Progenitor cell of endocrine pancreas (in vitro differentiated cells): ENCODE measurements at places on chromosomes 3 and 15.

GRCh38 chr3:61040618-61041017 lies 210.6 kb downstream of the FHIT start:
- H3K4me1 ChIP-seq, result no peaks in the 10 kb centered on the region
- no peak overlapping the region for H3K27ac ChIP-seq
- peaks cover 8% of the 10 kb centered on the region for H3K36me3 ChIP-seq
- DNase-seq, result no peak
- no peak overlapping the region for H3K4me3 ChIP-seq

- no peaks in the 10 kb centered on the region for H3K4me1 ChIP-seq
- DNase-seq, result no peak
- H3K27ac ChIP-seq, result no peak overlapping the region
- H3K4me3 ChIP-seq, result no peak overlapping the region
- peaks cover 2% of the 10 kb centered on the region for H3K36me3 ChIP-seq
Observed at GRCh38 chr3:36482256-36482655, 102.0 kb downstream of the STAC start.

- H3K27me3 ChIP-seq, result no peaks in the 10 kb centered on the region
- peaks cover 9% of the 10 kb centered on the region for H3K36me3 ChIP-seq
- no peaks in the 10 kb centered on the region for H3K4me1 ChIP-seq
- no peak overlapping the region for H3K4me3 ChIP-seq
- DNase-seq, result no peak
Observed at GRCh38 chr3:197709135-197709534, 27.6 kb downstream of the RUBCN start.

GRCh38 chr3:180280555-180280954 lies 243.8 kb upstream of the PEX5L start:
- no peak overlapping the region for H3K4me3 ChIP-seq
- DNase-seq, result no peak
- peaks cover 24% of the 10 kb centered on the region for H3K27me3 ChIP-seq
- H3K27ac ChIP-seq, result no peak overlapping the region
- H3K4me1 ChIP-seq, result peaks cover 2% of the 10 kb centered on the region

GRCh38 chr15:38374029-38374428 lies 79.9 kb upstream of the FAM98B start:
- no peak overlapping the region for H3K27ac ChIP-seq
- H3K4me3 ChIP-seq, result no peak overlapping the region
- DNase-seq, result no peak
- no peaks in the 10 kb centered on the region for H3K4me1 ChIP-seq
- no peaks in the 10 kb centered on the region for H3K36me3 ChIP-seq

GRCh38 chr15:99402014-99402729 lies 150.9 kb downstream of the LRRC28 start:
- no peak overlapping the region for H3K4me3 ChIP-seq
- H3K4me1 ChIP-seq, result peaks cover 4% of the 10 kb centered on the region
- peaks cover 5% of the 10 kb centered on the region for H3K27me3 ChIP-seq
- no peak for DNase-seq
- H3K27ac ChIP-seq, result no peak overlapping the region
- no peaks in the 10 kb centered on the region for H3K36me3 ChIP-seq

- no peak for DNase-seq
- peaks cover 2% of the 10 kb centered on the region for H3K4me1 ChIP-seq
- H3K27me3 ChIP-seq, result no peaks in the 10 kb centered on the region
- H3K36me3 ChIP-seq, result no peaks in the 10 kb centered on the region
- no peak overlapping the region for H3K27ac ChIP-seq
Observed at GRCh38 chr3:172840463-172840862, 89.9 kb downstream of the ECT2 start.

- DNase-seq, result no peak
- no peak overlapping the region for H3K4me3 ChIP-seq
- H3K27ac ChIP-seq, result no peak overlapping the region
- H3K27me3 ChIP-seq, result peaks cover 19% of the 10 kb centered on the region
- H3K36me3 ChIP-seq, result no peaks in the 10 kb centered on the region
Observed at GRCh38 chr3:185988080-185988815, 50.4 kb upstream of the TRA2B start.

- peaks cover 2% of the 10 kb centered on the region for H3K36me3 ChIP-seq
- H3K27me3 ChIP-seq, result no peaks in the 10 kb centered on the region
- H3K4me3 ChIP-seq, result no peak overlapping the region
- H3K27ac ChIP-seq, result no peak overlapping the region
- H3K4me1 ChIP-seq, result peaks cover 11% of the 10 kb centered on the region
Observed at GRCh38 chr15:80418892-80419537, 14.8 kb downstream of the ARNT2 start.

- H3K36me3 ChIP-seq, result peaks cover 13% of the 10 kb centered on the region
- no peak overlapping the region for H3K27ac ChIP-seq
- peaks cover 1% of the 10 kb centered on the region for H3K4me1 ChIP-seq
- H3K4me3 ChIP-seq, result no peak overlapping the region
Observed at GRCh38 chr3:45647148-45647619, 42.0 kb upstream of the SACM1L start.
